ENCODE measurements at places on chromosomes 12 and 14.

DNA sequence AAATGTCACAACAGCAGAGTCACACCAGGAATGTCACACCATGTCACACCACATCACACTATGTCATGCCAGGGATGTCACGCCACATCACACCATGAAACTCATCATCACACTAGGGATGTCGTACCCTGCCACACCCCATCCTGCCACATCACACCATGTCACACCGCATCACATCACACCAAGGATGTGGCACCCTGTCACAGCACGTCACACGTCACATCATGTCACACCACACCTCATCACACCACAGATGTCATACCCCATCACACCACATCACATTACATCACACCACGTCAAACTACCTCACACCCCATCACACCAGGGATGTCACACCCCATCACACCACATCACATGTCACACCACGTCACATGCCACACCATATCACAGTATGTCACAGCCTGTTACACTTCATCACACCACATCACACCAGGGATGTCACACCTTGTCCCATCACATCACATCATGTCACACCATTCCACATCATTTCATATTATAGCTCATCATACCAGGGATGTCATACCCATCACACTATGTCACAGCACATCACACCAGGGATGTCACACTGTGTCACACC lies 90.9 kb downstream of the TMEM121 start:
- DNase-seq, result no peak

DNA sequence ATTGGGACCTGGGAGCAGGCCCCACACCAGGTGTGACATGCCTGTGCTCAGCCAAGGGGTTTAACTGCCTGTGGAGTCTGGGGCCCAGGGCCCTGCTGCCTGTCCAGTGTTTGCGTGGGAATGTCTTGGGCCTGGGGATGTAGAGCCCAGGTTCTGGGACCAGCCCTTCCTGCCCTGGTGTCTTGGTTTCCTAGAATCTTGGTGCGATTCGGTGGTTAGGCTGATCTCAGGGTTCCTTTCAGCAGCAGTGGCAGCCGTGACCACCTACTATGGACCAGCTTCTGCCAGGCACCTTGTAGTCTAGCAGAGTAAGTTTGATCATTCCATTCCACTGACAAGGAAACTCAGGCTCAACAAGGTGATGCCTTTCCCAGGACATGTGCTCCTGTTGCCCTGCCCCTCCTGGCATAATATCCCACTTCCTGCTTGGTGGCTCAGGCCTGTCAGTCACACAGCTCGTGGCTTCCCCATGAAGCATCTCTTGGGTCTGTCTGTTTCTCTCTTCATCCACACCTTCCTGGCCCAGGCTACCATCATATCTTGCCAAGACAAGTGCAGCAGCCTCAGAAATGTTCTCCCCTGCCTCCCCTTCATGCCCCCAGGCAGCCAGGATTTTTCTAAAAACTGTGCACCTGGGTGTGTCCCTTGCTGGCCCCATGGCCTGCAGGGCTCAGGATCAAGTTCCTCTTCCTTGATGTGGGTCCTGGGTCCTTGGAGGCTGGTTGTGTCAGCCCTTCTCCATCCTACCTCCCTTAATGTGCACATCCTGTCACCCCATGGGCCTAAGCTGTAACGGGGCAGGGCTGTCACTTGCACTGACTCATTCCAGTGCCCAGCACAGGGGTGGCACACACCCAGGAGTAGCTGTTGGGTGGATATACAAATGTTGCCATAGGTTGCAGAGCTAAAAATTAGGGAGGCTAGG lies 101.6 kb downstream of the SLC25A47 start:
- DNase-seq, result no peak

DNA sequence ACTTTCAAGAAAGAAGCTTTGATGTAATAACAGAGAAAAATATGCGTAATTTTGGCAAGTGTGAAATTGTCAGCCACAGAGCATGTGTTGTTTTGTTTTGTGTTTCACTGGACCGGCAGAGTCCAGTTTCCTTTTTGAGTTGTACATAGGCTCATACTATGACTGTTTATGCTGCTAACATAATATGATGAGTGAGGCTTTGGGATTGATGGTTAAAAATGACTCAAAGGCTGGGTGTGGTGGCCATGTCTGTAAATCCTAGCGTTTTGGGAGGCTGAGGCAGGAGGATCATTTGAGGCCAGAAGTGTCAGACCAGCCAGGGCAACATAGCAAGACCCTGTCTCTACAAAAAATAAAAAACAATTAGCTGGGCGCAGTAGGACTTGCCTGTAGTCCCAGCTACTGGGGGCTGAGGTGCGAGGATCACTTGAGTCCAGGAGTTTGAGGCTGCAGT lies 487.9 kb downstream of the PCNX1 start:
- peak; percentile 30 for DNase-seq

GRCh38 chr12:34340534-34341361 lies 318.5 kb downstream of the ALG10 start:
- no peak for DNase-seq

DNA sequence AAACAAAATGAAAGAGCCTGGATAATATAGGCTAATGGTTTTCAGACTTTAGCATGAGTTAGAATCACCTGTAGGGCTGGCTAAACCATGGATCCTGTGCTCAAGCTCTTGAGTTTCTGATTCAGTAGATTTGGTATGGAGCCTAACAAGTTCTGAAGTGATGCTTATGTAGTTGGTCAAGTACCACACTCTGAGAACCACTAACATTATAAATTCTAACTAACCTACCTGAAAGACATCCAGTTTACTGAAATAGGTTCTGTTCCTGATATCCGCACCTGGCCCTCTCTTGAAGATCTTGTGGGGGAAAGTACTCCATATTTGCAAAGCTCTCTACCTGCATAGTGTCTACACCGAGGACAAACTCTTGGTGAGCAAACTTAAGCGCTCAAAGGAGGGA lies 59.4 kb upstream of the VSX2 start:
- no peak for DNase-seq

- no peak for DNase-seq
Measured at GRCh38 chr14:99260587-99261551, 11.1 kb downstream of the BCL11B start.

DNA sequence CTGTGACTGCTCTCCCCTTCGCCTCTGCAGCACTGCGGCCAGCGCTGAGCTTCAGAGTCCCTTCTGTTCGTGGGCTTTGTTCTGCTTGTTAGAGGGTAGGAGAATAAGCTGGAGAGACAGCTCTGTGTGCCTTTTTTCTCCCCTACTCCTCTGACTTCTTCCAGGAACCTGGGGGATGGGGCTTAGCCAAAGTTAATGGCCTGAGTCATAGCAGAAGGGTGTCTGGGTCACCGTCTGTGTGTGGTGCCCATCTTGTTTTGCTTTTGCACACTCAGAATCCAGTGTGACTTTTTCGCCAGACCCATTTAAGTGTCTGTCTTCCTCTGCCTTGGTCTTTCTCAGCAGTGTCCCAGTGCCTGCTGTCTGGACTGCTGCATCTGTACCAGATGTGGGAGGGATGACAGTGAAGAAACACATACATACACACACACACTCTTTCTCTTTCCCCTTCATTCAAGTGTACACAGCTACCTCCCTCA lies 3.0 kb downstream of the KIF5A start:
- no peak for DNase-seq

DNA sequence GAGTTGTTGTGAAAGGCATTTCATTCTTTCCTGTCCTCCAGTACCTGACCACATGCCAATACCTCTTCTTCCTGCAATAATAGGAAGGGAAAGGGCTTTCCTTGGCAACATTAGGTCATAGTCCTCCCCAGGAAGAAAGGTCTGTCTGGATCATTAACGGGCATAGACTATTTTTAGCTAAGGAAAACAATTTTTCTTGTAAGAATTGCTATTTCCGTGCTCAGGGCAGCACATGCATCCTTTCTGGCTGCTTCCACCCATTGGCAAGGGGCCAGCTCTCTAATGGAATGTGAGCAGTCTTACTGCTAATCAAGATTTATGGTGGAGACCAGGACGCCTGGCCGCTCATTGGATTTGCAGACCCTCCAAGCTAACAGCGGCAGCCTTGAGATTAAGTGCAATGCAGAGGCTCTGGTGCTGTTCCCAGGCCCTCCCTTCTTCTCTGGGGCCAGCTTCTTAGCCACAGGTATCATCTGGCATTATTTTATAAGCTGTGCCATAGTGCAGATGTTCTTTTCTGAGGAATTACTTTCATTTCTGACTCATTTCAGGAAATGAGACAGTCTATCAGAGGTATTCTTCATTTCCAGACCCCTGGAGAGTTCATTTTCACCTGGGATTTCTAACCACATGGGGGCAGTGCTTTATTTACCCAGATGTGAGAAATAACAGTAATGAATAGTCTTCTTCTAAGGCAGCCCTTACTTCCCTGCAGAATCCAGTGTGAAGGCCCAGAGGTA lies 52.9 kb downstream of the ANO6 start:
- peak; percentile 41 for DNase-seq

DNA sequence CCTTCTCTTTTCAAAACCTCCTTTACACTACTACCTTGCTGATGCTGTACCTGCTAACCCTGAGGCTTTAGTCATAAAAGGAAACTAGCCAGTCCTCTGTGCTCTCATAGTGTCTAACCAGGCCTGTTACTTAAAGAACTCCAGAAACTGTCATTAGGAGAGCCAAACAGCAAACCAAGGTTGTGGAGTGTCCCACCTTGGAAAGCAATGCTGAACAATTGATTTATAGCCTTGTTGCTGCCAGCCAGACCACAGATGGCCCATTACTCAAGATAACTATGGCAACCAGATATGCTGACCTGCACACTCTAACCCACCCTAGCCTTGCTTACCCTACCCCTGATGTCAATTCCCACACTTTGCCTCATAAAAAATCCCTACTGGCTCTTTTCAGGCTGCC lies 26.5 kb upstream of the BCAT1 start:
- DNase-seq, result no peak

DNA sequence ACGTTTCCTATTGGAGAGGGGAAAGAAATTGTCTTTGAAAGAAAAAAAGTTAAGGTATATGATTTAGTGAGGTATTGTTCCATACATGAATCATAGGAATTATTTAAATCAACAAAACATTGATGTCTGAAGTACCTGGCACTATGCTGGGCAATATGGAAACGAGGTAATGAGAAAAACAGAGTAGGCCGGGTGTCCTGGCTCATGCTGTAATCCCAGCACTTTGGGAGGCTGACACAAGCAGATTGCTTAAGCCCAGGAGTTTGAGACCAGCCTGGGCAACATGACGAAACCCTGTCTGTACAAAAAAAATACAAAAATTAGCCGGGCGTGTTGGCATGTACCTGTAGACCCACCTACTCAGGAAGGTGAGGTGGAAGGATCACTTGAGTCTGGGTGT lies 45.9 kb downstream of the AEBP2 start:
- no peak for DNase-seq

GRCh38 chr12:92233346-92234015 lies 87.8 kb upstream of the BTG1 start:
- DNase-seq, result no peak

DNA sequence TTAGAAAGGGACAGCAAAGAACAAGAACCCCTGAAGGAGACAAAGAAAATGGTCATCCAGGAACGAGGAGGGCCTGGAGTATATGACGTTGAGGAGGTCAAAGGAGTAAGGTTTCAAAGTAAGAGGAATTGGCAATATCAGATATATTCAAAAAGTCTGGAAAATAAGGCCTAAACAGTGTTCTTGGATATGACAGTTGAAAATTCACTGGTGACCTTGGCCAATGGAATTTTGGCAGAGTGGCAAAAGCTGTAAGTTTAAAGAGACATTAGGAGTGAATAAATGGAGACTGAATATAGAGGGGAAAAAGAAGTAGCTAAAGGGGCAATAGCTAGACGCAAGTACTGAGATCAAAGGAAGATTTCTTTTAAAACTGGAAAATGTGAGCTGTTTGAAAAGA lies 4.1 kb upstream of the ACTN1 start:
- no peak for DNase-seq

GRCh38 chr14:103584326-103584915 lies 21.7 kb downstream of the COA8 start:
- DNase-seq, result no peak

- DNase-seq, result peak; percentile 32
Measured at GRCh38 chr12:93441081-93441616, 598 bp downstream of the UBE2N start.

DNA sequence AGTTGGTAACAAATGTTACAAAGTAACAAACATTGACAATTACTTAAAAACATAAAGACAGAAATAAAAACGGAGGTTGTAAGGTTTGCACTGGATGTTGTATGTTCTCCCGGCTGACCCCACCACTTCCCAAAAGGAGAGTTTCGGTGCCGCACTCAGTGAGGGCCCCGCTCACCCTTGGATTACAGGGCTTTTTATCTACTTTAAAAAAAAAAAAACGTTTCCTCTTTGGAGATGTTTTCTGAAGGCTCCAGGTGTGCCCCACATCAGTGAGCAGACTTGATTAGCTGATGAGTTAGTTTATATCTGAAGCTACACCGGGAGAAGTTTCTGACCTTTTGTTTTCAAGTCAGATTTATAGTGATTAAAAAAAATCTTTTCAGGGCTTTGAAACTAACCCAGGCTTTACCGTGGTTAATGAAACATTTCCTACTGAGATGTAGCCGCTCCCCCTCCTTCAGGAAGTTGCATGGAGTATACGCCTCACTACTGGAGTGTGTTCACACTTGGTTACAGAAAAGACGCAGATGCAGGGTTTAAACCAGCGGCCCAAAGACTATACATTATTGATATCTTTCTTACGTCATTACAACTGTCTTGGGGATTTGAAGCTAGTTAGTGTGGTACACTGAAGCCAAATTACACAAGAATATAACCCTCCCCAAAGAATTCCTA lies 38.0 kb upstream of the BCL7A start:
- no peak for DNase-seq

GRCh38 chr12:59432057-59432456 lies 163.8 kb upstream of the SLC16A7 start:
- no peak for DNase-seq

DNA sequence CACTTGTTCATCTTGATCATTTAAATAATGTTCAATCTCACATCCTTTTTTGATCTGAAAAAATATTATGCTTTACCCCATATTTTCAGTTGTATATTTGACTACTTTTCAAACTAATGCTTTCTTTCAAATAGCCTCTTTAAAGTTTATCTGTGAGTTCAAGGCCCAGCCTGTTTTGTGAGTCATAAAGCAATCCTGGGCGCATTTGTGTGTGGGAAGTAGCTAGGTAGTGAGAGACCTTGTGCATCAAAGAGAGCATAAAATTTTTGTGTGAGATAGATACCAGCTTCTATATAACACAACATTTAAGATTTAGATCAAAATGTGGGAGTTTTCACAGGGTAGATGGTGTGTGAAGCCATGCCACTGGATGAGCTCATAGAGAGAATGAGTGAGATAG lies 405.6 kb downstream of the NAV3 start:
- no peak for DNase-seq

GRCh38 chr12:2841056-2841650 lies 6.3 kb upstream of the NRIP2 start:
- DNase-seq, result no peak

GRCh38 chr12:45381351-45381750 lies 165.5 kb downstream of the ANO6 start:
- no peak for DNase-seq

GRCh38 chr12:45051572-45052125 lies 750 bp upstream of the DBX2 start:
- DNase-seq, result no peak

DNA sequence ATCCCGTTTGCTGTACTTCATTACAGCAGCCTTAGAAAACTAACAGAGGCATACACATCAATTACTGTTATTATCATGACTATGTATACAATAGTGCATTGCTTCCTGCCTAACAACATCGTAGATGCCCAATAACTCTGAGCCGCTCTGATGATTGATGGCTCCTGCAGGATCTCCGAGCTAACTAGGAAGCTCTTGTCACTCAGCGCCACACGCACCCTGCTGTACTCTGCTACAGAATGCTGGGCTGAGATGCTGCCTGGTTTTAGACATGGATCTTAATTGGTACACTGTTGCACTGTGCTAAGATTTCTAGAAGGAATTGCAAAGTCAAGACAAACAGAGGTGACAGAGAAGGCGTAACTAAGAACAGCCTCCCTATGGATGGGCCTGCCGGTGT lies 169.3 kb downstream of the SLC15A4 start:
- DNase-seq, result no peak
